ENCODE measurements at places on chromosomes 13 and 19. TPM values are rescaled to one million over a fixed set of nuclear protein-coding genes. Genes with fewer than 3 reads are reported as not detected.

The BTBD2 gene
- 88.6 TPM for total RNA-seq

The ZNF471 gene
- total RNA-seq: 1.8 TPM

The KLHL1 gene
- not detected for total RNA-seq

The VPS36 gene
- 26.6 TPM for total RNA-seq

The AP1M1 gene
- total RNA-seq: 135 TPM

The FUT2 gene
- not detected for total RNA-seq

The COL4A1 gene
- total RNA-seq: 166 TPM

The UBL3 gene
- 12.7 TPM for total RNA-seq

The MUC16 gene
- total RNA-seq: not detected

The TEX30 gene
- 14.7 TPM for total RNA-seq

The RFC3 gene
- total RNA-seq: 25.8 TPM
